ENCODE measurements at places on chromosomes 2 and 18.

GRCh38 chr18:72375618-72376017, 168.5 kb downstream of the CBLN2 start:
- peak; percentile 21 for DNase-seq

DNA sequence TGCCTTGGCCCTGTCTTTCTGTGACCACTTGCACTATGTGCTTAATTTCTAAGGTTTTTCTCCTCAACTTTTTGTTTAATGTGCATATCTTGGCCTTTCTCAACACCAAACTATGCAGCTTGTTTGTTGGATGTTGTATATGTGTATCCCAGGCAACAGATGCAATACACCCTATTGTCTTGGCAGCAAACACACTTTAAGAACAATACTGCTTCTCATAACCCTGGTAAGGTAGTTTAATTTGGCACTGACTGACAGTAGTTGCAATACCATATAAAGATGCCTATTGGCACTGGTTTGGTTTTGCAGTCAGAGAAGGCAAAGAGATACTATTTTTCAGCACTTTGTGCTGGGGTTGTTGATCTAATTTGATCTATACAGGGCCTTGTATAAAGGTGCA, 360.7 kb upstream of the CWC22 start:
- no peak for DNase-seq

DNA sequence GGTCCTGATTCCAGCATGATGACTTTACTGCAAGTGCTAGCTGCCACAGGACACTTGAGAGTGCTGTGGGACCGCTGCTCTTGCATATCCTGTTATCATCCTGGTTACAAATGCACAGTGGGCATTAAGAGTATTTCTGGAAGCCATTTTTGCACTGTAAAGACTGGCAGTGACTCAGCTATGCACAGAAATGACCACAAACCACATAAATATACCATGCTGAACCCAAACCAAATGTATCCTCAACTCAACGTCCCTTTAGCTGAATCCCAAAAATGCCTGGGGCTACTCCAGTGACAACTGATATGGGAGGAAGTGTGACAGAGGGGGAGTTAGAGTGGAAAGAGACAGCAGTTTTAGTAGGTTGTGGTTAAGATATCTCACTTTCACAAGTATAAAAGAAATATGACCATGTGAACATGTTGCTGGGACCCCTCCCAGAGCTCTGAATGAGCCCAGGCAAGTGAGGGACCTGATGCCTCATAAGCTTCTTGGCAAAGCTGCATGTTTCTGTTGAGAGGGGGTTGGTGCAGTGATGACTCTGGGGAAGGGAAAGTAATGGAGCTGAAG, 37.3 kb downstream of the RHBDD1 start:
- DNase-seq, result no peak

DNA sequence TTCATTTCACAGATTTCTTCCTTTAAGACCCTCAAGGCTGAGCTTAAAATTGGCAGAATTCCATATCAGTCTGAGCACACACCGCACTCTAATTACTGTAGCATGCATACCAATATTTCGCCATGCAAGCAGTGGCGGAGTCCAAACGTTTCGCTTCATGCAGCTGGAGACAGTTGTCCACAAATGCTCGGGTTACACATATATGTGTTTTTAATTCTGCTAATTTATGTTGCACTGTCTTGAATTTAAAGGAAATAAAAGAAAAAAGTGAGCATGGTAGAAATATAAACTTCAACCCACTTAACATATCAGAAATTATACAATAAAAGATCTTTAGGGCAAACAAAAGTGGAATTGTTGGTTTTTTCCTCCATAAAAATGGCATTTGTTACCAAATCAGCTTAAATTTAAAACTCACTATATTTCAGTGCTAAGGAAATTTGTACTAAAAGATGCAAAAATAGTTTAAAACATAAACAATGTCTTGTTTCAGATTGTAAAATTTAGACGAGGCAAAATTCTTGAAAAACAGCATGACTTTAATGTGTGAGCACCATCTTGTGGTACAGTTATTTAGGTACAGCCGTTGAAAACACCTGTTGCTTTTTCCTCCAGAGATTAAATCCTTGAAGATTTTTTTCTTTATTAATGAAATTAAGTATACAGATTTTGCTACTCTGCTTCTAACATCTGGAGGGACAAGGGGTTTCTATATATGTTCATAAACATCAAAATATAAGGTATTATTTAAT, 24.1 kb upstream of the KANSL1L start:
- peak; percentile 74 for DNase-seq

- DNase-seq, result no peak
Observed at GRCh38 chr2:54945391-54946219, 104.6 kb downstream of the RTN4 start.

All from RKO (cell line).